ENCODE measurements at places on chromosomes 3 and 15.

GRCh38 chr3:193650585-193650984, 57.6 kb downstream of the OPA1 start:
- no peak for DNase-seq

DNA sequence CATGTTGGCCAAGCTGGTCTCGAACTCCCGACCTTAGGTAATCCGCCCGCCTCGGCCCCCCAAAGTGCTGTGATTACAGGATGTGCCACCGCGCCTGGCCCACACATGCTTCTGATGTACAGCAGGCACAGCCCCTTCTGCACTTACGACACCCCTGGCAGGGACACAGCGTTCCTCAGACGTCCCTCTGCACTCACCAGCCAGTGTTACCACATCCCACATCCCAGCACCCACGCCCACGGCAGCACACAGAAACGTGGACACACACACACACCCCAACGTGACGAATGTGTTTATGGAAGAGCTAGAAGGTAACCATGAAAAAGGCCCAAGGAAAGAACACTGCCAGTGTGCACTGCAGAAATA, 576 bp upstream of the RPAP1 start:
- DNase-seq = no peak

- DNase-seq = no peak
Measured at GRCh38 chr3:110738531-110738930, 333.1 kb upstream of the NECTIN3 start.

GRCh38 chr3:127218454-127218922, 25.6 kb downstream of the PRR23E start:
- no peak for DNase-seq

GRCh38 chr3:195895861-195896360, 12.4 kb downstream of the TNK2 start:
- DNase-seq = no peak

- no peak for DNase-seq
Measured at GRCh38 chr3:124385996-124386395, 344.3 kb upstream of the UMPS start.

- DNase-seq = no peak
Measured at GRCh38 chr15:43521419-43521818, 4.0 kb downstream of the MAP1A start.

DNA sequence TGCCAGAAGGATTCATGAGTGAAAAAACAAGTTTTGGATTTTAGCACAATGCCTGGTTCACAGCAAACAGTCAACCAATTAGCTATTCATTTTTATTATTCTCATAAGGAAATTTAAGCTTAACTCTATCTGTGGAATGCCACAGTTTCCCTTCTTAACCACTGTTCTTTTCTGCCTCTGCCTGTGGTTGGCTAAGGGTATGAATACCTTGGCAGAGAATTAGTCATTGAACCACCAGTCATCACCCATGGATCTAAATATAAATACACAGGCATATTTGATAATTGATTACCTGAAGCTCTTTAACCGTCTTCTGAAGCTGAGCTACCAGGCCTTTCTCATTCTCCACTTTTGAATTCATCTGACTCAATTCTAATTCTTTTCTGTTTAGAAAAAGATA, 79.9 kb downstream of the MYH15 start:
- DNase-seq = no peak

- no peak for DNase-seq
Measured at GRCh38 chr3:50255251-50255615, 13.7 kb upstream of the SEMA3B start.

DNA sequence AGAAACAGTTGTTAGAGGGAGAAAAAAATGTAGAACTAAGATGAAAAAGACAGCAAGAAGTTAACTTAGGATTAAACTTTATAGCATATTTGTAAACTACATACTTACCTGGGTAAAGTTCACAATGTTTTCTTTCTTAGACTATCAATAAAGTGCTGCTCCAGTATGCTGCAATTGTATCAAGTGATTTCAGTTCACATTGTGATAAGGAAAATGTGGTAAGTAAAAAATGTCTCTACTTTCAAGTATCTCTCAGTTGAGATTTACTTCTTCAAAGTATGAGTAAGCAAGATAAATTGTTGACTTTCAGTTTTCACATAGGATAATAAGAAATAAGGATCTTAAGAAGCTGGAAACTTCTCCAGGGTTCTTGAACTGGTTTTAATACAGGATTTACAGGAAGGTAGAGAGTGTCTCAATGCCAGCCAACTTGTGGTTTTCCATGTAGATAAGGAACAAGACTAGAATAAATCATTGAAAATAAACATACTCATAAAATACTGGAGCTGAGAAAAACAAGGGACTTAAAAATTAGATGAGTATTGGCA, 528.8 kb downstream of the UNC13C start:
- no peak for DNase-seq

GRCh38 chr3:124634210-124635168, 95.8 kb upstream of the UMPS start:
- DNase-seq = no peak

DNA sequence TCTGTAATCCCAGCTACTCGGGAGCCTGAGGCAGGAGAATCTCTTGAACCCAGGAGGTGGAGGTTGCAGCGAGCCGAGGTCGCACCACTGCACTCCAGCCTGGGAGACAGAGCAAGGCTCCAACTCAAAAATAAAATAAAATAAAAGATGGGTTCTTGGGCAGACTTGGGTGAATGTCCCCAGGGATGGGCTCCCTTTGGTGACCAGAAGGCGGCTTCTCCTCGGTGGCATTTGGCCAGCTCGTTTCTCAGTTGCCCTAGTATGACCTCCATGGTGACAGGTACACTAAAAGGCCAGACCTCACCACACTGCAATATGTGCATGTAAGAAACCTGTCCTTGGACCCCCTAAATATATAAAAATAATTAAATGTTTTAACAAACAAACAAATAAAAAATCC, 76.0 kb upstream of the SNRPA1 start:
- DNase-seq = no peak

DNA sequence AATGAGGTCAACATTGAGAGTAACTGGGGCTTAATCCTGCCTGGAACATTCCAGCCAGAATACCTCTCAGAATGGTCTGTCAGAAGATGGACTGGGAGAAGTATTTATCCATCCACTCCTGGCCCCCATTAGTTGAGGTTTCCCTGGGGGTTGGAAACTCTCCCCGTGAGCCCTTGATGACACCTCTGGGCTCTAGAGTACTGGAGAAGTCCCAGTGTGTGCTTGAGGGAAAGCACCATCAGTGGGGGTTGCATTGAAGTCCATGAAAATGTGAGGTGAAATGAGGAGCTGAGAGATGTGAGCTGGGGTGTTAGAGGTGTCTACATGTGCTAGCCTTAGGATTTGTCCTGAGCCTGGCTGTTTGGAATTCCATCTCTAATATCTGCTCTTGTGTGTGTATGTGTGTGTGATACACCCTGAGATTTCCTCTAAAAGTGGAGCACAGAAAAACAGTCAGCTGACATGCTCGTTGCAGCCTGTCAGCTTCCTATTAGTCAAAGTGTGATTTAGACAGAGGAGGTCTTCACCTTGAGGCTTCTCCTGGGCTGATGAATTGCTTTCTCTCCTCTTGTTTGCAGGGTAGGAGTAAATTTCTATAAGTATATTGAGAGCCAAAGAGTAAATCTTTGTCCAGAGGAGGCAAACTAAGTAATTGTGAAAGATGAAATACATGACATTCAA, 67.6 kb downstream of the NR1D2 start:
- DNase-seq = no peak

DNA sequence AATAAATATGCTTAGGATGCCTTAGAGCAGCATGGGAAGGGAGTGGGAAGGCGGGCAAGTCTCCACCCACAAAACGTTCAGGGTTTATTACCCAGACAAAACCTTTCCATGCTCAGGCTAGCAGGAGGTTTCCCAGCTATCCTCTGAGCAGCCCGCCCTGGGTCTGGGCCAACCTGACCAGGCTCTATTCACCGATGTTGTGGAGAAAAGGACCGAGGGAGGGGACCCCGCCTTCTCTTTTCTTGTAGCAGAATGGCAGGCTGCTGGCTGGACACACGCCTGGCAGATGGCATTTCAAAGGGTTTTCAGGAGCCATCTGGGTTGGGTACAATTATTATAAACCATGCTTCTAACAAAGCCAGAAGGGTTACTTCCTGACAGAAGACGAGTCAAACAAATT, 540.9 kb downstream of the MAGI1 start:
- DNase-seq = no peak

GRCh38 chr15:47383102-47383501, 334.2 kb upstream of the SEMA6D start:
- no peak for DNase-seq

- no peak for DNase-seq
Measured at GRCh38 chr3:113132571-113132996, 78.8 kb upstream of the BOC start.

DNA sequence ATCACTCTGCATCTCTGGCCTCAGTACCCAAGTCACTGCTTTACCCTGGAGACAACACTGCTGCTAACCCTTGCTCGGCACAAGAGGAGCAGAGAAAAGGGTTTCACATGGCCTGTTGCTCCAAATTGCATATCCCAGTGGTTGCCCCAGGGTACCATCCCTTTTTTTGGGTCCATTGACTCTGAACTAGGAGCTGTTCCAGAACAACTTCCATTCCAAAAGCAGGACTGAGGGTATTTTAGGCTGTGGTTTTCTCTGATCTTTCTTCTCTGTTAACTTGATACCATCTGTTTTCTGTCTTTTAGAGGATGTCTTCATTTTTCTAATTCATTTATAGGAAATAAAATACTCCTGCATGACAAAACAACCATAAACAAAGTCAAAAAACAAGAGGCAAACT, 17.3 kb upstream of the RYK start:
- no peak for DNase-seq

GRCh38 chr3:22887664-22888291, 315.3 kb upstream of the UBE2E2 start:
- DNase-seq = no peak

DNA sequence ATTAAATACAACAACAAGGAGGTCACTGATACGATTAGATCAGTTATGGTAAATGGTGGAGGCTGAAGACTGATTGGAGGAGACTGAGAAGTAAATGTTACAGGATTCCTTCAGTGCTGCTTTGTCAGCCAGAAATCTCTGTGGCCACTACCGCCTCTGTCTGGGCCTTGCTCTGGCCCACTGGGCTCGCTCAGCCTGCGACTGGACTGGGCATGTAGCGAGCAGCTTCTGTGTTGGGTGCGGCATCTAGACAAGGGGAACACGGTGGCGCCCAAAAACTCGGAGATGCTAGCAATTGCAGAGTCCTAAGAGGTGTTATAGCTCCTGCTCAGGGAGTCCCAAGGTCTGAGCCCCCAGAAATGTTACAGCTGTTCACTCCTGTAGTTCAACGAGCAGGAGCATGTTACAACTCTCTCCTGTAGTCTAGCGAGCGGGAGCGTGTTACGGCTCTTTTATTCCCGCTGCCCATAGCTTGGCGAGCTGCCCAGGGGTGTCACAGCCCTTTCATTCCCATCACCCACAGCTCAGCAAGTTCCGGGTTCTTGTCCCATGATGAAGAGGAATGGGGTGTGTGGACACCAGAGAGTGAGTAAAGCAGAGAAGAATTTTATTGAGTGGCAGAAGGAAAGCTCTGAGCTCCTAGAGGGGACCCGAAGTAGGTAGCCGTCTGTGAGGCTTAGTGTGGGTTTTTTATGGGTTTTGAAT, 24.7 kb downstream of the SLC15A2 start:
- DNase-seq = no peak

GRCh38 chr15:66738116-66738515, 36.1 kb downstream of the SMAD6 start:
- no peak for DNase-seq

- DNase-seq = no peak
Measured at GRCh38 chr3:54045061-54045815, 77.1 kb upstream of the CACNA2D3 start.

GRCh38 chr15:83659417-83659812, 5.5 kb downstream of the ADAMTSL3 start:
- no peak for DNase-seq

DNA sequence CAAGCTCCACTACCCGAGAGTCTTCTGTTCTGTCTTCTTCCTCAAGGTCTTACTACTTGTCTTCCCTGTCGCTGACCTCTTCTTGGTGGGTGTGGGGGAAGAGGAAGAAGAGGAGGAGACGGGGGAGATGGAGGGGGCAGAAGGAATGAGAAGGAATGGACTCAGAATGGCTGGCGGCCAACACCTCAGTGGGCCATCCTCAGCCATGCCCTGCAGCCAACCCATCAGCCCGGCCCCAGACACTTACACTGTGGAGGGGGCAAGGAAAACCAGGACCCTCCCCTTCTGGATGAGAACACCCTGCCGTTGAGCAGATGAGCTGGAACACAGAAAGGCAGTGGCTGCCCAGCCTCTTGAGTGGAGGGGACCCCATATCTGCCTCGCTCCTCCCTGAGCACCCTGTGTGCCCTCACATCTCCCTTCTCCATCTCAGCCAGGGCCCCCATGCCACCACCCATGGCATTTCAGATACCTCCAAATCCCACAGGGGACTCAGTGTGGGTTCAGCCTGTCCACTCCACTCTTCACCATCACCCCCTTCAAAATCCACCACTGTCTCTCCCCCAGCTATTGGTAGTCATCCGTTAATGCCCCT, 45.5 kb upstream of the PRR23E start:
- DNase-seq = no peak

GRCh38 chr3:185702262-185703225, 116.4 kb downstream of the SENP2 start:
- no peak for DNase-seq

DNA sequence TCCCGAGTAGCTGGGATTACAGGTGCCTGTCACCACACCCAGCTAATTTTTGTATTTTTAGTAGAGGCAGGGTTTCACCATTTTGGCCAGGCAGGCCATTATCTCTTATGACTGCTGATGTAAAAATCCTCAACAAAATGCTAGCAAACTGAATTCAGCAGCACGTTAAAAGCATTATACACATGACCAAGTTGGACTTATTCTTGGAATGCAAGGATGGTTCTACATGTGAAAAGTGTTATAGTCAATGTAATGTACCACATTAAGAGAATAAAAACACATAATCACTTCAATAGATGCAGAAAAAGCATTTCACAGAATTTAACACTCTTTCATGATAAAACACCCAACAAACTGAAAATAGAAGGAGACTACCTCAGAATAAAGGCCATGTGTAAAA, 20.2 kb downstream of the RNF13 start:
- no peak for DNase-seq

- no peak for DNase-seq
Measured at GRCh38 chr3:118146658-118147375, 887.8 kb downstream of the IGSF11 start.

GRCh38 chr3:188135271-188135670, 18.7 kb upstream of the LPP start:
- DNase-seq = no peak

DNA sequence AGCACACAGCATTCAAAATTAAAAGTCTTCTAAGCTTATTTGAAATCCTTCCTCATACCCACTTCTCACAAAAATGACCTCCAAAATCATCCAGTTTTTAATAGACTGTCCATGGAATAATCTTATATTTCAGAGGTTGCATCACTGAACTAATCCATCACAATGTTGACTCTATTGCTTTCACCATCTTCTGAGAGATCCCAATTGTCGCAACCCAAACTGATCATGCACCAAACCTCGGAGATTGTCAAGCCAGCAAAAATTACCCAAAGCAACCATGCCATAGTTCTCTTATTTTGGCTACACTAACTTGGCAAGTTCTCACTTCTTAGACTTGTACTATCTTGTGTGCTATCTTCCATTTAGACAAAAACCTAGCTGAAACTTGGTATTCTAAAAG, 75.5 kb downstream of the LRRFIP2 start:
- no peak for DNase-seq

GRCh38 chr3:47362701-47363100, 18.1 kb upstream of the PTPN23 start:
- DNase-seq = no peak

All from SIG-M5 (cell line).